Lung (tissue), 17 donors: ENCODE measurements at places on chromosomes 5 and 9. TPM values are rescaled to one million over a fixed set of nuclear protein-coding genes. Genes with fewer than 3 reads are reported as not detected.

PCDHGC5 gene
- polyA plus RNA-seq = 0.14 TPM

RFESD gene
- polyA plus RNA-seq = 3.4 TPM

STARD4 gene
- polyA plus RNA-seq = 26.2 TPM

SYK gene
- 13.7 TPM for polyA plus RNA-seq

WNT8A gene
- polyA plus RNA-seq = not detected

BAAT gene
- polyA plus RNA-seq = 0.03 TPM

STPG3 gene
- not detected for polyA plus RNA-seq

LRRC70 gene
- polyA plus RNA-seq = 4.1 TPM

- DNase-seq = no peak
These were observed 13.0 kb downstream of the ACTL7B start for GRCh38 chr9:108842610-108843295.

DNA sequence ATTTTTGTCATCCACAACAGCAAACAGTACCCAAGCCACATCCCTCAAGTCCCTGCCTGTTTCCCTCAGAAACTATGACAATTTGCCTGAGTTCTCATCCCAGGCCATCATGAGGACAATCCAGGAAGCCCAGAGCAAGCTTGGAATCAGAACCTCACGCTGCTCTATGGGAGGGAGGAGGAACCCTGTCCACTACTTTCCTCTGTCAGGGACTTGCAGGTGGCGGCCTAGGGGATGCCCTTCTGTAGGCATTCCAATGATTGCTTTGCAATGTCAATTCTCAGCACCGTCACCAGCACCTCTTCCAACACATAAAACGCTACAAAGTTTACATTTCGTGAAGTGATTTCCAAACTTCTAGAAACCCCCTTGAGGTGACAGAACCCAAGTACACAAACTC lies 170.4 kb upstream of the FSTL4 start:
- DNase-seq = no peak

- DNase-seq = peak; percentile 51
These were observed 2.1 kb downstream of the ANP32B start for GRCh38 chr9:97985058-97985861.

GRCh38 chr9:93086447-93087224 lies 9.4 kb upstream of the CARD19 start:
- no peak for DNase-seq

DNA sequence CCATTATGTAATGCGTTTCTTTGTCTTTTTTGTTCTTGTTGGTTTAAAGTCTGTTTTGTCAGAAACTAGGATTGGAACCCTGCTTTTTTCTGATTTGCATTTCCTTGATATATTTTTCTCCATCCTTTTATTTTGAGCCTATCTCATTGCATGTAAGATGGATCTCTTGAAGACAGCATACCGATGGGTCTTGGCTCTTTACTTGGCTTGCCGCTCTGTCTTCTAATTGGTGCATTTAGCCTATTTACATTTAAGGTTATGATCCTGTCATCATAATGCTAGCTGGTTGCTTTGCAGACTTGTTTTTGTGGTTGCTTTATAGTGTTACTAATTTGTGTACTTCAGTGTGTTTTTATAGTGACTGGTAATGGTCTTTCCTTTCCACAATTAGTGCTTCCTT lies 13.3 kb upstream of the CDKN2B start:
- no peak for DNase-seq

GRCh38 chr5:36496471-36496870 lies 109.9 kb upstream of the SLC1A3 start:
- no peak for DNase-seq

DNA sequence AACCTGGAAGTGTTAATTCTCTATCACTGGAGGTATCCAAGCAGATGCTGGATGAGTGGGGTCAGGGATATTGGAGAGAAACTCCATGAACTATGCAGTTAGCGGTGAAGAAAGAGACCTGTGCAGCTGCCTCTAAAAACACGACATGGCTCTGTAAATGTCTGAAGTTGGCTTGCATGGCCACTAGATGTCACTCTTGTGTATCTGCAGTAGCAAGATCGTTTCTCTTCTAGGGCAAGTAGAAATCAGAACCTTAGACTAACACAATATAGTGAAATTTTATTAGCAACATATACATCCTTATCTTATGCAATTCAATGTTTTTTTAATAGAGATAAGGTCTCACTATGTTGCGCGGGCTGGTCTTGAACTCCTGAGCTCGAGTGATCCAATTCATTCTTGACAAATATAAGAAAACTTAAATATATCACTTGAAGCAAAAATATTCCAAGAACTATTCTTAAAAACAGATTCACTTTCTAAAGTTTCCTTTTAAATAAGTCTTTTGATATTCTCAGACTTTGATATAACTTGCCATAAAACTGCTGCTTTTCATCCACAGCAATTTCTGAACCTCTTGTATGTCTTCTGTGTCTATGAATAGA lies 2.9 kb downstream of the OR2S2 start:
- peak; percentile 70 for DNase-seq

- no peak for DNase-seq
These were observed 88.5 kb upstream of the NR5A1 start for GRCh38 chr9:124595743-124596142.

DNA sequence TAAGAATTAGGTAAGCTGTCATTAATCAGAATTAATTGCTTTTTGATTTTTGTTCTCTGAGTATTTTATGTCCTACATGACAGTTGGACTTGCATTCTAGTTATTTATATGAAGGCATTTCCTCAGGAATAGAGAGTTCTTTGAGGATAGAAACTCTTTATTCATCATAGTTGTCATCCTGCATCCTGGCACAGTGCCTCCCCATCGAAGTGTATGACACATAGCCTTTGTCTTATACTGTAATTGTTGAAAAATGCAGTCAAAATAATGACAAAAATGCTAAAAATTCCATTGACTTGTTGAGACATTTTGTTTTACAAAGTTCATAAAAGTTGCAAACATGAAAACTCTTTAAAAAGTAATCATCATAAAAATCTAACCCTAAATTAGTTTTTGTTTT lies 36.5 kb downstream of the CFAP95 start:
- DNase-seq = no peak

DNA sequence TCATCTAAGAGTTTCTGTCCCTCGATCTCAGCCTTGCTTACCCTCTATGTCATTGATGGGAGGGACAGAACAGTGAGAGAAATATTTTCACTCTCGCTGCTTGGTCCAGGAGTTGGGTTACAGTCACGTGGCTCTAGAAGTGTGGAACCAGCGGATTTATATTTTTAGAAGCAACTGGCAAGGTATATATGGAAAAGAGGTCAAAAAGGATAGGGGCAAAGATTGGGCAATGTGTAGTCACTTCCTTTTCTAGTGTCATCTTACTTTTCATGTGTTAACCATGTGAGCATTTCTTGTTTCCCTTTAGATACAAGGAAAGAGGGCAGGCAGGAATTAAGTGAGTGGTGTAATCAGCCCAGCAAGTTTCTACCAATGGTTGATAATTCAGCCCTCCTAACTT lies 111.5 kb upstream of the ZNF366 start:
- DNase-seq = no peak

DNA sequence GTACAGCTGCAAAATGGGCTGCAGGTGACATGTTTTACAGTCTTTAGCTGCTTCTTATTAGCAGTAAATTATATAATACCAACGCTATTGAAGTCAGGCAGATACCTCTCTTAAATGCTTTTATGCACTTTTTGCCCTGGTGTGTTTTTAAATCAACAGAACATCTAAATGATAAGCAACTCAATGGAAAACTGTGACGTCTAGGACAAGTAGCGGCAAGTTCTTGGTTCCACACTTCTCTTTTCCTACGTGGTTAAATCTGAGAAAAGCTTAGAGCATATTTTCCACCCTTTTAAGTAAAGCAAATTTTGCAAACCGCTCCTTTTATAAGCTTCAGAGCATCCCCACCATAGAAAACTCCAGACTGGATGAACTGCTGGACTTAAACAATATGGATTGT lies 58.1 kb downstream of the CEMIP2 start:
- no peak for DNase-seq

DNA sequence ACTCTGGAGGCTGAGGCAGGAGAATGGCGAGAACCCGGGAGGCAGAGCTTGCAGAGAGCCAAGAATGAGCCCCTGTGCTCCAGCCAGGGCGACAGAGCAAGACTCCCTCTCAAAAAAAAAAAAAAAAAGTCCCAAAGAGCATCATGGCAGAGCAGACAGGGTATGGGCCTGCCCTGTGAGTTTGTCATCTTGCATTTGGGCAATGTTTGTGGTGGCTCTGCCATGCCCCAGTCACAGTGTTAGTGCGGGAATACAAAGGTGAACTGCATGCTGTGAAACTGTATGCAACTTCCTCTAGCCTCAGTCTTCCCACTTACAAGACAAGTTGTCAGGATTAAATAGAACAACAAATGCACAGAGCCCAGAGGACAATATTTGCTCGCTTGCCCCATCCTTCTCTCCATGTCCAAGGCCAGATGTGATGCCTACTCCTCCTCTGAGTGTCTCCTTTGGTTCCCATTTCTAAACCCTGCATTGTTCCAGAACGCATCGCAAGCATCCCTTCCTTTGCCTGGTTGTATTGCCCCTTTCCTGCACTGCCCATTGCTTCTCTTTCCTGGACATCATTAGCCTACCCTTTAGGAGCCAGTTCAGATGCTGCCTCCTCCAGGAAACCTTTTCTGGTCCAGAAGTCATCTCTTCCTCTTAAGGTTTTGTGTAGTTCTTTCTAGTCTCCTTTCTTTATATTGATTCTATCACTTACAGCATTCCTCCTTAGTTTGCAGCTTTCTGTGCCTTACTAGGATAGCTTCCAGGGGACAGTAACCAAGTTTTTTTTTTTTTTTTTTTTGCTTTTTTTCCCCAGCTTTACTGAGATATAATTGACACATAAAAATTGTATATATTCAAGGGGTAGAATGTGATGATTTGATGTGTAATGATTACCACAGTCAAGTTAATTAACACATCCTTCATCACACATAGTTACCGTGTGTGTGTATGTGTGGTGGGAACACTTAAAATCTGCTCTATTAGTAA lies 69.0 kb upstream of the TNFAIP8 start:
- peak; percentile 23 for DNase-seq

DNA sequence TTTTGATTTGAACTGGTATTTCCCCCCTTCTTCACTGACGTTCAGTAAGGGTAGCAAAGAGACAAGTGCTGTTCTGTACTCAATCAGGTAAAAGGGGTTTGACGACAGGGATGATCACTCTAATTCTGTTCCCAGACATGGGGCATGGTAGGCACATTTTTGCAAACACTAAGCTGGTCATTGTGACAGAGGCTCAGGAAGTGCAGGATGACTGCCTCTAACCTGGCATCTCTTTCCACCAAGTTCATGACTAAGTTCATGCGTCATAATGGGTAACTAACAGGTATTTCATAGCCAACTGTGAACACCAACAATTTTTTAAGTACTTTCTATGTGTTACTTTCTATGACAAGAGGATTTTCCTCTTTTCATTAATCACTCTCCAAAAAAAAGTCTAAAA lies 166.5 kb downstream of the MAPKAP1 start:
- no peak for DNase-seq
